ENCODE measurements at places on chromosomes 7 and 10.

- no peak overlapping the region for H3K27ac ChIP-seq
- peak; percentile 81 for DNase-seq
- H3K27me3 ChIP-seq = no peaks in the 10 kb centered on the region
- no peak overlapping the region for H3K4me3 ChIP-seq
- H3K36me3 ChIP-seq = no peaks in the 10 kb centered on the region
- H3K4me1 ChIP-seq = peaks cover 16% of the 10 kb centered on the region
Measured at GRCh38 chr7:105352018-105352612, 36.6 kb downstream of the SRPK2 start.

- H3K36me3 ChIP-seq = no peaks in the 10 kb centered on the region
- peaks cover 17% of the 10 kb centered on the region for H3K4me1 ChIP-seq
- DNase-seq = no peak
- no peak overlapping the region for H3K4me3 ChIP-seq
Measured at GRCh38 chr10:117547716-117548668, 5.4 kb downstream of the EMX2 start.

GRCh38 chr10:101694674-101695403 is at the start of gene FBXW4:
TSS of gene FBXW4 (minus strand) at chr10:101695170. CDS start at chr10:101695105, 65 bp downstream.
- no peaks in the 10 kb centered on the region for H3K36me3 ChIP-seq
- no peaks in the 10 kb centered on the region for H3K27me3 ChIP-seq
- H3K4me3 ChIP-seq = peak within 1 kb of the TSS; percentile 95
- peak; percentile 44 for DNase-seq
- H3K4me1 ChIP-seq = peaks cover 18% of the 10 kb centered on the region

GRCh38 chr7:51430480-51431086 is 114.0 kb upstream of the COBL start:
- H3K4me3 ChIP-seq = no peak overlapping the region
- no peaks in the 10 kb centered on the region for H3K4me1 ChIP-seq
- no peak overlapping the region for H3K27ac ChIP-seq
- no peaks in the 10 kb centered on the region for H3K36me3 ChIP-seq

DNA sequence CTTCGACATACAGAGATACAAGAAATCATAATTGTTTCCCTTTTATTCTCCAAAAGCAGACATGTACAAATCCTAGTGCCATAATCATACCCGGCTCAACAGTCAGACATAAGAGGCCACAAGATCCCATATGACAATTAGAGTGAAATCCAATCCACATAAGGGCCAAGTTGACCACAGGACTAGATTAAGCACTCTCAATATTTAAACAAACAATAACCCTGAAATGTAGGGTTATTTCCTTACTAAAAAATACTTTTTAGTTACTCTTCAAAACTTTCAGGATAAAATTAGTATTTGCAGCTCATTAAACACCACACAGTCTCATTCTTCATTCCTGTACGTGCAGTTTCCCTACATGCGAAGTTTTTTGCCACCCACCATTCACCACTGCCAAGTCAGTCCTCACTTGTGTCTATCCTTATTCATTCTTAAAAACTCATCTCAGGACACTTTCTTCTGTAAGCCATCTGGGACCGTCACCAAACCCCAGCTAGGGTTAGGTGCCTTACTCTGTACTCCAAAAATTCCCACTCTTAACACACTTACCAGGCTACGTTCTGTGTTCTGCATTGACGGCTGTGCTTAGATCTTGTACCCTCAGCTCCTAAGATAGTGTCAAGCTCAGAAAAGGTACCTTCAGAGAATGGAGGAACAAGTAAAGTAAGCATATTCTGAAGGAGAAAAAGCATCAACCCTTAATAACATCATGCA is 47.8 kb upstream of the NEBL start:
- H3K27me3 ChIP-seq = no peaks in the 10 kb centered on the region
- peaks cover 5% of the 10 kb centered on the region for H3K4me1 ChIP-seq
- H3K4me3 ChIP-seq = no peak overlapping the region
- DNase-seq = no peak

- no peak overlapping the region for H3K4me3 ChIP-seq
- H3K27me3 ChIP-seq = no peaks in the 10 kb centered on the region
- no peak overlapping the region for H3K27ac ChIP-seq
- peaks cover 3% of the 10 kb centered on the region for H3K4me1 ChIP-seq
Measured at GRCh38 chr7:11650500-11650899, 181.5 kb downstream of the THSD7A start.

DNA sequence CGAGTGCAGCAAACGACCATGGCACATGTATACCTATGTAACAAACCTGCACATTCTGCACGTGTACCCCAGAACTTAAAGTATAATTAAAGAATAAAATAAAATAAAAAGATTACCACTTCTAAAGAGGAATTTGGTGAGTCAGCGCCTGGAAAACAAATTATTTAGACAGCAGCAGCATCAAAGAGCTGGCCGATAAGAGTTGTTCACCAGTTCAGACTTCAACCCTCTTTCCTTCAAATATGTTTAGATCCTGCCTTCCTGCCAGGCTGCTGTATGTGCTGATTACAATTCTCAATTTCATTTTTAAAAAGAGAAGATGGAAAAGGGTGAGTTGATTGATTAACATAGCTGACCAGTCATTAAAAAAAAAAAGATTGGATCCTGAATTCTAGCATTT is 672.0 kb upstream of the NRP1 start:
- H3K4me1 ChIP-seq = no peaks in the 10 kb centered on the region
- H3K4me3 ChIP-seq = no peak overlapping the region
- peak; percentile 25 for DNase-seq

All from lung (tissue), 17 donors.